Putamen (tissue), 1 donor: ENCODE measurements at places on chromosomes 7 and 10.

GRCh38 chr7:73844848-73845460 is 2.6 kb upstream of the METTL27 start:
- no peak for DNase-seq

DNA sequence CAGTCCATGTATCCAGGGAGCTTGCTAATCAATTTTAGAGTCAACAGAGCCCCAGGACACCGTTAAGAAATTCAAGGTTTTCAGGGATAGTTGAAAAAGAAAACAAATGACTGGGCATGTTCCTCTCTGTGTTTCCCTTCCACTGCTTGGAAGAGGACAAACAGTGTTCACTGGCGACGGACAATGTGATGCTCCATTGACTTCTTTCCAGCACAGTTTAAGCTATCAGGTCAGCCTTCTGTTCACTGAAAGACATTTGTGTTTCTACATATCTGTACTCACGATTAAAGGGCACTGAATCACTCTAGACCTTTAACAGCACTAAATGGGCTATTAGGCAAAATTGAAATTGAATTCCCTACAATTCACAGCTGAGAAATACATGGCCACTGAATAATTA is 123.6 kb downstream of the RNLS start:
- no peak for DNase-seq

GRCh38 chr7:127534636-127535035 is 50.8 kb downstream of the GCC1 start:
- no peak for DNase-seq

- no peak for DNase-seq
Observed at GRCh38 chr7:116948934-116949333, 4.4 kb upstream of the ST7 start.

GRCh38 chr7:27367933-27368549 is 125.4 kb downstream of the EVX1 start:
- DNase-seq: no peak

DNA sequence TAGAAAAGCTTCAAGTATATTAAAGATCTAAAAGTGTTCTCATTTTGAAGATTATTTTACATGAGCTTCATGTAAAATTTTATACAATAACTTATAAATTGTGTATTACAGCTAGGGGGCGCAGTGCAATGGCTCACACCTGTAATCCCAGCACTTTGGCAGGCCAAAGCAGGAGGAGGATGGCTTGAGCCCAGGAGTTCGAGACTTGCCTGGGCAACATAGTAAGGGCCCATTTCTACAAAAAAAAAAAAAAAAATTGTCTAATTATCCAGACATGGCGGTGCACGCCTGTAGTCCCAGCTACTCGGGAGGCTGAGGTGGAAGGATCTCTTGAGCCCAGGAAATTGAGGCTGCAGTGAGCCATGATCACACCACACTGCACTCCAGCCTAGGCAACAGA is 16.6 kb downstream of the ACBD5 start:
- DNase-seq: no peak

GRCh38 chr7:118060692-118061091 is 123.3 kb upstream of the LSM8 start:
- no peak for DNase-seq

DNA sequence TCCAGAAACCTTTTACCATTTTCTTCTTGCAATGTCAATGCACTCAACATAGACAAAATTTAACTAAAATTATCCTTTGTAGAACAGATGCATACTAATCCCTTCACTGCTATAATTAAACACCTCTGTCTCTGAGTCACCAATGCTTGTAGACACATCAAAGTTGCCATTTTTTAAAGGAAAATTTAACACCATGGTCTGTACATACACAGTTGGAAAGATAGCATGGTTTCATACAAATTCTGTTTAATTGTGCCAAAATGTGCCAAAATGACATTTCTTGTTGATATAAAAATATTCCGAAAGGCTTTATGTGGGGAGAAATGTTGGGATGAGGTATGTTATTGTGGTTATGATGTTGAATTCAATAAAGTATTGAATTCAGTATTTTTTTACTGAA is 125.8 kb downstream of the NEUROD6 start:
- DNase-seq: no peak

GRCh38 chr7:47968847-47969774 is 10.3 kb downstream of the HUS1 start:
- DNase-seq: peak; percentile 37
